ENCODE measurements at places on chromosomes 5 and 9.

GRCh38 chr5:74945561-74946165 is 79.5 kb upstream of the FAM169A start:
- no peak for DNase-seq

- peak; percentile 85 for DNase-seq
Measured at GRCh38 chr5:148913985-148914431, 87.6 kb downstream of the ADRB2 start.

GRCh38 chr5:1789834-1790471 is 9.7 kb downstream of the MRPL36 start:
- DNase-seq: peak; percentile 41

DNA sequence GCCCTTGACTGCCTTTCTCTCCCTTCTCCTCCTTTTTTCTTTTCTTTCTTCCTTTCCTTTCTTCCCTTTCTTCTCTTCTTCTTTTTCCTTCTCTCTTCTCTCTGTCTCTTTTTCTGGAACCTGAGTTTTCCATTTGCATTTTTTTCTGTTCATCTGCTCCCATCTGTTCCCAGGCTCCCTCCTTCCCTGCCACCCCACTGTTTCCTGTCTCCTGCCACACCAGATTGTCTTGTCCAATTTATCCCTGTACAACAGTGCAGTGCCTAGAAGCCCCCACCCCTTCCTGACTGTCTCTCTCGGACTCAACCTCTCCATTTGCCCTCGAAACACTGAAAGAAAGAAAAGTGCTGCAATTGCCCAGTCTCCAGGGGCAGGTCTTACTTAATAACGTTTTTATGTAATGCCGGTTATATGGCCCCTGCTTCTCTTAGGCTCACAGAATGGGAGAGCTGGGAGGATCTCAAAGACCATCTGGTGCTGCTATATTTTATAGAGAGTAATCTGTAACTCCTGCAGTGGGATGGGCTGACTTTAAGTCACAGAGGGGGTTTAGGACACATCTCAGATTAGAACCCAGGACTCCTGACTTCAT is 101.4 kb downstream of the RALGPS1 start:
- no peak for DNase-seq

DNA sequence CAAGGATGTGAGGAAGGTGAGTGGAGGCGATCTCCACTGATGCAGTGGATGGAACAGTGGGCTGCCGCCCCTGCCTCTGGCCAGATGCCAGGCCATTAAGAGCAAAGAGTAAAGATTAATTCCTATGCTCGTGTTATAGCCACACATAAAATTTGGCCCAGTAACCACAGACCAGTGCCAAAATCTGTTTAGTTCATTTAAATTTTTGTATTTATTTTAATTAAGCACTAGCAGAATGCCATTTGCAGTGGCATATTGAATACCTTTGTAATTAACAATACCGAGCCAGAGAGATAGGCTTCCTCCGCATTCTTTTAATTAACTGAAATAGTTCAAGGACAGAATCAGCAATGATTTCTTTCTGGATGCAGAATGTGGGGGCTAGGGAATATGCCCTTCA is 179.8 kb downstream of the MED10 start:
- no peak for DNase-seq

DNA sequence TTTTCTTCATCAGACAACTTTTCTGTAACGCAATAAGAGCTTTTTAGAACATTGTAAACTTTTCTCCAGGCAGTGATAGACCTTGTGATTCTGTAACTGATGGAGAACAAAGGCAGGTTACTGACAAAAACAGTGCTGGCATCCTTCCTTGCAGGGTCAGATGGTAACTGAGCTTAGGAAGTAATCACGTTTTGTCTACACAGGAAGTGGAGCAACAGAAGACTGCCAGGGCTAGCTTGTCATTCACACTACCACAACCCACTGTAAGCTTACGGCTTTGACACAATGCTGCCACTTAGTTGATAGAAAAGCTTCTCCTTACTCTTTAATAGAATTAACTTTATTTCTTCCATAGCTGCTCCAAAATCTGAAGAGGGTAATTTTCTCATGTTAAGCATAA is 46.8 kb downstream of the FBN2 start:
- DNase-seq: no peak

DNA sequence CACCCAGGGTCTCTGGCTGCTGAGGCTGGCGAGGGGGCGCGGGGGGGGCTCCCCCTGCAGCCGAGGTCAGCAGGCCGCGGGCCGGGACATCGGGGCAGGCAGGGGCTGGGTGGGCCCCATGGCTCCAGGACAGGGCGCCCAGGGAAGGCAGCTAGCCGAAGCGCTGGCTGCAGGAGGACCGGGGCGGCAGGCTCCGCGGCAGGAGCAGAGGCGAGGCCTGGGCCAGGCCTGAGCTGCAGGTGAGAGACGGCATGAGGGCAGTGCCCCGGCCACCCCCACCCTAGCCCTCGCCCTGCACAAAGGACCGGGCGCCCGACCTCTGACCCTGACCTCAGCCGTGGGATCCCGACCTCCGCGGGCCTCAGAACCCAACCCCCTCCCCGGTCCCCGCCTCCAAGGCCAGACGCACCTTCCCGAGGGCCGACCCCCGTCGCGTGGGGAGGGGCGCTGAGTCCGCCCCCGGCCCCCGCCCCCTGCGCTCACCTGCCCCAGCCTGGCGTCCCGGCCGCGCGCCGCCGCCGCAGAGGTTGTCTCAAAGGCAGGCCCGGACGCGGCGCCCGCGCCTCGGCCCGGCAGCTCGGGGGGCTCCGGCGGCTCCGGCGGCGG is 431 bp downstream of the RNF208 start:
- DNase-seq: no peak

DNA sequence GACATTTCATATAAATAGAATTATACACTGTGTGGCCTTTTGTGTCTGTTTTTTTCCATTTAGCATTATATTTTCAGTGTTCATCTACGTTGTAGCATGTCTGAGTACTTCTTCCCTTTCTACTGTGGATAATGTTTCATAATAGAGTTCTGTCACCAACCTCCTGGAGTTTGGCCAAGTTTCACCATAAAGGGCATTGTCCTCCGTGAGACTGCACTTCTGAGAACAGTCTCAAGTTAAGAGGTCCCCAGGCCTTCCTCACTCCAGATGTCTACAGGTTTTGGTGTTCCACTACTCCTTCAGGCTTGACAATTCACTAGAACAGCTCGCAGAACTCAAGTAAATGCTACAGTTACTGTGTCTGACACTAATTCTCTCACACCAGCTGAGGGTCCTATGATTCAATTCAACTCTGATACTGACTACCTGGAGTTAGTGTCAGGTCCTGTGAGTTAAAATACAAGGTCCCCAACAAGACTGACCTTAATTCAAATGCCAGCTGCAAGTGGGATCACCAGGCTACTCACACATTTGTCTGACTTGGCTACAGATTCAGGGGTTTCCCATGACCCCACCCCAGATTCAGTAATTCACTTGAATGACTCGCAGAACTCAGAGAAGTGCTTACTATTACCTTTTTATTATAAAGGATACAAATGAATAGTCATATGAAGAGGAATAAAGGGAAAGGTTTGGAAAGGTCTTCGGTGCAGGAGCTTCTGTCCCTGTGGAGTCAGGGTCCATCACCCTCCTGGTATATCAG is 31.1 kb downstream of the SLC35A4 start:
- DNase-seq: no peak

DNA sequence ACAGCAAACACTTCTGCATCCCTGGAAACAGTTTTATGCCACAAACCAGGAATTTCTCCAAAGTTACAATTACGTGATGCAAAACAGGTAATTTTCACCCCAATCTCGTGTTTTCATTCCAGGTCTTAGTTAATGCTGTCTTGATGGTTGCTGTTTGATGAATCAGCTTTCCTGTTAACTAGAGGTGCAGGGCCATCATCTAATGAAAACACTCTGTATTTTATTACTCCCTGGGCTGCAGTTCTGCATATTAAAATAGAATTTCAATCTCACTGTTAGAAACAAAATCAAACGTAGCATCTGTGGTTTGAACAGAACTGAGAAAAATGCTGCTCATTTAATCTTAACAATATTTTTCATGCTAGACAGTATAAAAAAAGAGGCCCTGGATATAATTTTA is 129.4 kb downstream of the TUSC1 start:
- no peak for DNase-seq

DNA sequence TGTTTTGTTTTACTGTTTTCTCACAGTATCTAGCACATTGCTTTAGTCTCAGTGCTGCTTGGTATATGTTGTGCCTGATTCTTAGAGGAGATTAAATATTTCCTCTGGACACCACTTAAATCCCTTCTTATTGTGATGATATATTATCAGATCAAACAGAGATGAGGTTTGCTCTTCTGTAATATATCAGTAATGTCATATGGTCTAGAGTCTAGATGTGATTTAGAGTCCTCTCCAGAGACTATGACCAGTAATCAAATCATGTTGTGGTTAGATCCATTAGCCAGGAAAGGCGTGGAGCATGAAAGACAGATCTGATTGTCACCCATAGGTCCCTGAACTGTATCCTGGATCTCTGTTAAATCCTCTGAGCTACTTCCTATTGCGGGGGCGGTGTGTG is 24.4 kb downstream of the CAMK4 start:
- DNase-seq: no peak

DNA sequence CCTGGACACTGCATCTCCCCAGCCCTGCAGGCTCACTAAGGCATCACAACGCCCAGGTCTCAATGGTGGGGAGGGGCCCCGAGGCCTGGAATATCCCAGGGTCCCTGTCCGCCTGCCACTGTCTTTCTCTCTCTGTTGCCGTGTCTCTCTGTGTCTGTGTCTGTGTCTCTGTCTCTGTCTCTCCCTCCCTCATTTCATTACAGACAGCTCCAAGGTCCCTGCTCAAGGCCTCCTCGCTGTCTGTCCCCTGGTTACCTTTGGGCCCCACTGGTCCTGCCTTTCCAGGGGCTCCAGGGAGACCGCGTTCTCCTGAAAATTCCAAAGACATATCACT is 3.2 kb downstream of the FCN1 start:
- DNase-seq: no peak

DNA sequence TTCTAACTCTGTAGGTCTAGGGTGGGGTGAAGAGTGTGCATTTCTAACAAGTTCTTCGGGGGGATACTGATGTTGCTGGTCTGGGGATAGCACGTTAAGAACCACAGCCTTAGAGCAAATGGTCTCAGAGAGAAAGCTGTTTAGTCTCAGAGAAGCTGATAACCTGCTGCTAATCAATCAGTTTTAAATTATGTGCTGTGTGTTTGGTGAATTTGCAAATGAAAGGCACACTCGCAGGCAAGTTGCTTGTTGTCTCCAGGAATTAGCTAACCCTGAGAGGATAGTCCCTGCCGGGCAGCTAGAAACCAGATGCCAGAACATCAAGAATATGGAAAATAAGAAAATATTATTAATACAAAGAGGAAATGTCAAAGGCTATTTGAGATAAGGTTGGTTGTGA is 79.2 kb downstream of the DMRT2 start:
- no peak for DNase-seq

- no peak for DNase-seq
Measured at GRCh38 chr5:35073160-35073559, 25.4 kb upstream of the AGXT2 start.

DNA sequence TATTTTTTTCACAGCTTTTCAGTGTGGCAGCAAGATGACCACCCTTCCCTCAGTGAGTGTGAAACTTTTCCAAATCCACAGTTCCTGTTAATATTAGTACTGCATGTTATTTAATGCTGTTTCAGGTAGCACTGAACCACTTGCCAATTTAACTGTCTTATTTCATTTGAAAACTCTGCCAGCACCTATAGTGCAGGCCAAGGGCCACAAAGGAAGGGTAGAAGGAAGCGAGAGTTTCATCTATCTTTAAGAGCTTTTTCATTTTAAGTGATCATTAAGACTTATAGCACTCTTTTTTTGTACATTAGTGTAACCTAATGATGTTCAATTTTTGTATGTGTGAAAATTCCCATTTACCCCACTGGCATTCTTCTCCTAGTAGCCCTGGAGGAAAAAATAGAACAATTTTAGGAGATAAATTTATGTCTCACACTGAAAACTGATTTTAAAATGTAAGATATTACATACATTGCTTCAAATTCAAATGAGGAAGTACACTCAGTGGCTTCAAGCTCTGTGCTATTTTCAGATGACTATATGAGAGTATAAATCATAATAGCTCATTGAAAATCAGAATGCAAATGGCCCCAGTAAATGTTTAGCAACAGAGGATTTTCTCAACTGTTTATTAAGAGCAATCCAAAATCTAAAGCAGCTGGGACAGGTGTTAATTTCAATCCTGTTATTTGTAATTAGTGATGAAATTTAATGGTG is 820.5 kb downstream of the PTPRD start:
- DNase-seq: no peak

GRCh38 chr5:77302247-77302646 is 91.8 kb downstream of the PDE8B start:
- no peak for DNase-seq

DNA sequence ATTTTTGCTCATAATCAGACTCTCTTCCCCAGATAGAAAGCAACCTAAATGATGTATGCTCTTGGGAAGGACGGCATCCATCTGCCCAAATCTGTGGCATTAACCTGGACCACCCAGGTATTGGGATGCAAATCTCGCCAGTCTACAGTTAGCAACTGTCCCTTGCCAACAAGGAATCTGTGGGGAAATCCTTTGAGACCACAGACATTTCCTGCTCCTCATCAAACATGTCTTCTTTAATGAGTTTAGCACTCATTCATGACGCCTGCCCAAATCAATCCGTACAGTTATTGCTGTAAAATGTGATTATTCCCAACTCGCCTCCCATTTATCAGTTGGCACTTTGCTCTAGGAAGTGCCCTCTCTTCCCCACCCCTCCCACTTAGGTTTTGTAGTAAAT is 7.8 kb downstream of the ROR2 start:
- no peak for DNase-seq

DNA sequence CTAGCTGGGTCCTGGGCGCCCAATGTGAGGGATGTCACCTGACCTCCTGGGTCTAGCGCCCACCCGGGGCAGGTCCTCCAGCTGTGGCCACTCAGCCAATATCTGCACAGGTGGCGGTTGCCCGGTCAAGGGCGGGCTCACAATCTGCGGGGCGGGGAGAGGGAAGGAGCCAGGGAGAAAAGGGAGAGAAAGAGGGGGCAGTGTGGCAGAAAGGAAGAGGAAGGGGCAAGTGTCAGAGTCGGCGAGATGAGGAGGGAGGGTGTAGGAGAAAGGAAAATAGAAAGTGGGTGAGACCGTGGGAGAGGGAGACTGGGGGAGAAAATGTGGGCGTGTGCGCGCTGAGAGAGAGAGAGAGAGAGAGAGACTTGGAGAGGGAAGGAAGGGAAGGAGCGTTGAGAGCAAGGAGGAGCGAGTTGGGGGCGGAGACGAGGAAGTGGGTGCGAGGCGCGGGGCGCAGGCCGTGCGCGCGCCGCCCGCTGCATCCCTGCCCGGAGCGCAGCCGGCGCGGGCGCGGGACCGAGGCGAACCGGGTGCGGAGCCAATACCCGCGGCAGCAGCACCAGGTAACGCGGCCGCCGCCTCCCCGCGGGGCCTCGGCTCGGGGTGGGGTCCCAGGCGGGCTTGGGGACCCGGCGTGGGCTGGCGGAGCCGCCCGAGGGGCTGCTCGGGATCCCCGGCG is at the start of gene HRH2:
Gene HRH2 (plus strand): TSS at position 479 of the 679 bp plus-strand sequence. CDS start 25,163 bp downstream, outside the sequence.
- DNase-seq: no peak

GRCh38 chr9:135074354-135075233 is 12.9 kb upstream of the OLFM1 start:
- DNase-seq: no peak

DNA sequence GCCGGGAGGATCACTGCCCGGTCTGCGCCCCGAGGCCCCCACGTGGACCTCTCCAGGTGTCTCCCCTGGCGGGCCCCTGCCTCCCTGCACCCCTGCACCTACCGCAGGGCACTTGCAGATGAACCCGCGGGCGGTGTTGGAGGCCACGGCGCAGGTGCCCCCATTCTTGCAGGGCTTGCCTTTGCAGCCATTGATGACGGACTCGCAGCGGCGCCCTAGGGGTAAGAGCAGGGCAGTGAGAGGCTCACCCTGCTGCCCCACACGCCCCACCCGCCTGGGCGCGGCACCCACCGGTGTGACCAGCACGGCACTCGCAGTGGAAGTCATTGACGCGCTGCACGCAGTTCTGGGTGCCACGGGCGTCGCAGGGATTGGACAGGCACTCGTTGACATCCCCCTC is 23.6 kb upstream of the SEC16A start:
- no peak for DNase-seq
